ENCODE measurements at places on chromosomes 6 and 20. TPM values are rescaled to one million over a fixed set of nuclear protein-coding genes. Genes with fewer than 3 reads are reported as not detected.

DNA sequence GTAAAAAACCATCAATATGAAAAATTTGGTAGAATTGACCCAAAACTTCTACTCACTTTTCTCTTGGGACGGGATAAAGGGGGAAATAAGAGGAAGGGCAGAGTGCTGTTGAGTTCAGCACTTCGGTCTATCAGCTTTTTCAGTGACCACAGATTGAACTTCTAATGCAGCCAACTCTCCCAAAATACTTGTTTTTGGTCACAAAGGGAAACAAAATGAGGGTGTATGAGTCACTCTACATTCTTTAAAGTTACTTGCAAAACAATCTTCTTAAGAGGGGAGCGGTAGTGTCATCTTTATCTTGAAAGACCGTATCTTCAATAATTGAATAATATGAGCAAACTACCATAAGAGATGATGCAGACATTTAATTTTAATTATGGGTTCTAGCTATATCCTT lies 661.3 kb downstream of the CD109 start:
- no peak for DNase-seq

DNA sequence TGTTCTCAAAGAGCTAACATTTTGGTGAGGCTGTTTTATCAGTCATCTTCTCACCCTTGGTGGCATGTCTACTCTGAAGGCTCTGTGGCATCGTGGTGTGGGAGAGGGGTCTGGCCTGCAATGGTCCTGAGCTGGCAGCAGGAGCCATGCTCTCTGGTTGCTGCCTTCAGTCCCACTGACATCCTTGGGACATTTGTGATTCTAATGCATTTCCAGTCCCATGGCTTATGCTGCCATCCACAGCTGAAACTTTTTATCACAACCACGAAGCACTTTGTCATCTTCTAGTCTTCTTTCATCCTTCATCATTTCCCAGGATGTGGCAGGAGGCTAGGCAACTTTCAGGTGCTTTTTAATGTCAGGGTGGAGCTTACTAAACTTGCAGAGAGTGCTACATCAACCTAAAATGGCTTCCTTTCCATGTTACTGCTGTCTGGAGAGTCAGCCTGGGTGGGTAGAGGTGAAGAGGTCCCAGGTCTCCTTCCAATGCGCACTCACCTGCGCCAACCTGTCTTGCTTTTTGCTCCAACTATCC lies 77.1 kb downstream of the GPR63 start:
- no peak for DNase-seq

GRCh38 chr6:56541030-56541600 lies 101.6 kb downstream of the DST start:
- no peak for DNase-seq

DNA sequence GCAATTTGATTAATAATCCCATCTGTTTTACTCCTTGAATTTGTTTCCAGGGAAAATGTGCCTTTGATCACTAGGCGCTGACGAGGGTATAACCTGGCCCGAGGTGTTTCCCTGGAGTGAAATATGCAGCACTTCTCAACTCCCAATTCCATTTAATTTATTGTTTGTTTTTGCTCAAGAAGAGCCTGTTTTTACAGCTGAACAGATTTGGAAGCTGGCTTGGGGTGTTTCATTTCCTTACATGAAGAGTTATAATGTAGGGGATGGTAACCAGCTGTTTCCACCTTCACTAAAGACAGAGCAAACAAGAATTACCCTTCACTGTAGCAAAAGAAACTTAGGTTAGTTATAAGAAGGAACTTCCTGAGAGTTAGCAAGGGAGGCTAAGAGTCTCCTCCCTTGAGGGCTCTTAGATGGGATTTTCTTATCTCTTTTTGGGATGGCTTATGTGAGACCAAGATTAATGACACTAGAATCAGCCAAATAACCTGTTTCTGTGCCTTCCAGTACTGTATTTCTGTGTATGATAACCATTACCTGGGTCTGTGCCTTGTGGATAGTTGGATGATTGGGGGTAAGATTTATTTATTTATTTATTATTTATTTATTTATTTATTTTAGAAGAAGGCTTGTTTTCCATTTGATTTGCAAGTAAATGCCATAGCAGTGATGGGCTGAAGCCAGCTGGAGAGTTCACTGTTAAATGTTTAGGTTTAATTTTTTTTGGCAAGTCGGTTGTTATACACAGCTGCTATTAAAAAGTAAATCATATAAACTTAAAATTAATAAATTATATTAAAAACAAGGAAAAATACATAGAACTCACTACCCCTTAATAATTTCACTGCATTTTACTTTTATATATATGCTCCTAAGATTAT lies 162.2 kb upstream of the BMP2 start:
- DNase-seq = no peak

GRCh38 chr6:19719691-19720128 lies 117.5 kb upstream of the ID4 start:
- DNase-seq = peak; percentile 19

GRCh38 chr20:25273541-25274358 lies 25.9 kb downstream of the PYGB start:
- DNase-seq = no peak

- DNase-seq = no peak
These were observed 37.3 kb downstream of the RNF8 start for GRCh38 chr6:37391120-37391519.

GRCh38 chr6:75091467-75092190 lies 114.2 kb downstream of the COL12A1 start:
- DNase-seq = no peak

DNA sequence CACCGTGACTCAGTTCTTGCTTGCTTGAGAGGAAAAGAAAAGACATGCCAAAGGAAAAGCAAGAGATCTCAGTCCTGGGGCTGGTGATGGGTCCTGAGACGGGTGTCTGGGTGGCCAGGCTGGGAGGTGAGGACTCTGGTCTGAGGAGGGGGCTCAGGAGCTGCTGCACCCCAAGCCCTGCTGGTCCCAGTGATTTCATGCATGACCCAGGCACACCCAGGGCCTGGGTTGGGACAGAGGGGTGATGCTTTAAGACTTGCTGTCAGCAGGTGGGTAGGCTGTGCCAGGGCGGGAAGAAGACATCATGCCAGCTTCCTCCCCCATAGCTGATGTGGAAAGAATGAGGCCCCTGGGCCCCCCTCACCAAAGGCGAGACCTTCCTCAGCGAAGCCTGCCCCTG lies 65.1 kb upstream of the PMEPA1 start:
- DNase-seq = no peak

- DNase-seq = no peak
These were observed 57.0 kb downstream of the SMPDL3A start for GRCh38 chr6:122845916-122846612.

- DNase-seq = no peak
These were observed 12.1 kb downstream of the ANKRD60 start for GRCh38 chr20:58216334-58216733.

Gene ADGB
- not detected for polyA plus RNA-seq

Gene TBXT
- polyA plus RNA-seq = not detected

Gene B3GALT4
- 1.1 TPM for polyA plus RNA-seq

Gene RAET1L
- polyA plus RNA-seq = 3.3 TPM

Gene CLVS2
- not detected for polyA plus RNA-seq

Gene HLA-DMB
- polyA plus RNA-seq = 0.03 TPM

Gene ZNF335
- polyA plus RNA-seq = 10.5 TPM

Gene TPD52L1
- polyA plus RNA-seq = 171 TPM
